Fibroblast of upper back skin (primary cell): ENCODE measurements at places on chromosomes 16 and 17.

DNA sequence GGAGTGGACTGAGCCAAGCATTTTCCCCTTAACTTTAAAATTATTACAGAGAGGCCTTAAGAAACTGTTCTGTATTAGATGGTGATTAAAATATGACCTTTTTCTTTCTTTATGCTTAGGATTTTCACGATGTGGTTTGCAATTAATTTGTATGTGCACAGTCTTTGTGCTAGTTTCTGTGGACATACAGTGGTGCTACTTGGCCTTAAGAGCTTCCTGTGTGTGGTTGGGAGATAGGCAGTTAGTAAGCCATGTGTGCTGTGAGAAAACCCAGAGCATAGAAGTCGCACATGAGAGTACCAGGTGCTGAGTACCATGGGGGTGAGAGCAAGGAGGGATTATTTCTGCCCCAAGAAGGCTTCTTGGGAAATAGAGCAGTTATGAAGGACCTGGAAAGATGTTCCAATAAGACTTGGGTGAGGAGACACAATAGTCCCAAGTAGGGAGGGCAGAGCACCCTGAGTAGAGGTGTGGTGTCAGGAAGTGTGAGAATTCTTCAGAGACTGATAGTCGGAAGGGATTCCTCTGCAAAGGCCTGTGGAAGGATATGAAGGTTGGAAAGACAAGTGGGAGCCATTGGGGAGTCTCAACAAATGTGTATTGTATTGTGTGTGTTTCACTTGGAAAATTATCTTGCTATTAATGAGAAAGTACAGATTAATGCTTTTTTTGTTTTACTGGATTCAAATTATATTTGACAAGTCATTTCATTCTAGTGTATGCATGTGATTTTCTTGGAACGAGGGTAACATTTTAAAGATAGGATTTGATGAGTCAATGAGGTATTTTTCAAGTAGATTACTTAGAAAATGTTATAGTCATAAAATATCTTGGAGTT lies 239.9 kb downstream of the PRKCA start:
- peak; percentile 71 for DNase-seq

DNA sequence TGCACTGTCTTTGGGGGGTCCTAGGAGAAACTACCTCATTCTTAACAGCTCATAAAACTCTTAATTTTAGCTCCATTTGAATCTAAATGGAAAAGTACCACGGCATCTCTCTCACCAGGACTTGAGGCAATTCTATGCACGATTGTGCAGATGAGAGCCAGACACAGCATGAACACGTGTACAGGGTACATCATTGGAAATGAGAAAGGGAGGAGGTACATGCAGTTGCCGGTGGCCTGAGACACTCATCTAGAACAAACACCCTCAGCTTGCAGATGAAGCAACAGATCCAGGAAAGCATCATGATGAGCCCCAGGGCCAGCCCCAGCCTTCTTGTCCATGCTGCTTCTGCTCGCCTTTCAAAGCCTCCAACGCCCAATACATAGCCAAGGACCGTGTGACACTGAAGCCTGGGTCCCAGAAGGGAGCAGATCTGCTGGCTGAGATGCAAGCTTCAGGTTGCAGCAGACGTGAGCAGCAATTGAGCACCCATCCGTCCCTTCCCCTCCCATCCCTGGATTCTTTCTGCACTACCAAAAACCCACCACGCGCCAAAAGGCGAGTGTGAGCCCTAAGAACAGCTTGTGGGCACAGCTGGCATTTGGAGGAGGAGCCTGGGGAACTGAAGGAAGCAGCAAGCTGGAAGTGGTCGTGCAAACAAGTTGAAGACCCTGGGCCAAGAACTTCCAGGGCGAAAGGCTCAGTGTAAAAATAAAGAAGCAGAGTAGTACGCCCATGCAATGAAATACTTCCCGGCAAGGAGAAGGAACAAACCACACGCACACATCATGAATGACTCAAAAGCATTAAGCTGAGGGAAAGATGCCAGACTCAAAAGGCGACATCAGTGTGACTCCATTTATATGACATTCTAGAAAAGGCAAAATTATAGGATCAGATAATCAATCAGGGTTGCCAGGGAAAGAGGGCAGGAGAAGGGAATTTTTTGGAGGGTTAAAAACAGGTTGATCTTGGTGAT lies 7.3 kb upstream of the RCVRN start:
- DNase-seq: peak; percentile 45

DNA sequence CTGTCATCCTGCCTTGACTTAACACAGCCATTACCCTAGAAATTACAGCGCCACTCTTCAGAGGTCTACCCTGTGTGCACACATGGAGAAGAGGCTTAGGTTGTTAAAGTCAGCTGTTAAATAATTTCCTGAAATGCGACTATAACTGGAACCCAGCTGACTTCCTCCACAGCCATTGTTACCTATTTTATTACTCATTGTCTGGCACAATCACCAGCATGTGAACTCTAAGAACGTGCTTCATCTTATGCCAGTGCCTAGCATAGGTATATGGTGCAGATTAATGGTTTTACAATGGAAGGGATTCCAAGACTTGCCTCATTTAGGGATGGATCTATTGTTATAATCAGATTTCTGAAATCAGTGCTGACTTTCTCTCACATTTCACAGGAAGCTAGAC lies 11.9 kb downstream of the RDM1 start:
- no peak for DNase-seq

DNA sequence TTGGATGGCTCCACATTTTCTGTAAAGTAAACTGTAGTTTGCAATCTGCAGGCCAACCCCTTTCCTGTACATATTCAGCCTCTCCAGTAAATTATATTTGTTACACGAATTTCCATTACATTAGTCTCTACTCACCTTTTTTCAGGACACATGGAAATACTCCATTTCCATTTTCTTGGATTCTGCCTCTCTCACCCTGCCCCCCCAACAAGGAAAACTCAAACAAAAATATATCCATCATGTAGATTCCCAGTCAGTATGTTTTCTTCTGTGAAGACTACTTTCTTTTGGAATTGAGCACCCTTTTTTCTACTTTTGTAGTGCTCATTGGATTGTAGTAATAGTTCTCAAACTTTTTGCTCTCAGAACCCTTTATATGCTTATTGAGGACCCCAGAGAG lies 2.9 kb downstream of the PPM1D start:
- DNase-seq: no peak

GRCh38 chr17:560432-560873 lies 154.2 kb downstream of the VPS53 start:
- DNase-seq: peak; percentile 50

DNA sequence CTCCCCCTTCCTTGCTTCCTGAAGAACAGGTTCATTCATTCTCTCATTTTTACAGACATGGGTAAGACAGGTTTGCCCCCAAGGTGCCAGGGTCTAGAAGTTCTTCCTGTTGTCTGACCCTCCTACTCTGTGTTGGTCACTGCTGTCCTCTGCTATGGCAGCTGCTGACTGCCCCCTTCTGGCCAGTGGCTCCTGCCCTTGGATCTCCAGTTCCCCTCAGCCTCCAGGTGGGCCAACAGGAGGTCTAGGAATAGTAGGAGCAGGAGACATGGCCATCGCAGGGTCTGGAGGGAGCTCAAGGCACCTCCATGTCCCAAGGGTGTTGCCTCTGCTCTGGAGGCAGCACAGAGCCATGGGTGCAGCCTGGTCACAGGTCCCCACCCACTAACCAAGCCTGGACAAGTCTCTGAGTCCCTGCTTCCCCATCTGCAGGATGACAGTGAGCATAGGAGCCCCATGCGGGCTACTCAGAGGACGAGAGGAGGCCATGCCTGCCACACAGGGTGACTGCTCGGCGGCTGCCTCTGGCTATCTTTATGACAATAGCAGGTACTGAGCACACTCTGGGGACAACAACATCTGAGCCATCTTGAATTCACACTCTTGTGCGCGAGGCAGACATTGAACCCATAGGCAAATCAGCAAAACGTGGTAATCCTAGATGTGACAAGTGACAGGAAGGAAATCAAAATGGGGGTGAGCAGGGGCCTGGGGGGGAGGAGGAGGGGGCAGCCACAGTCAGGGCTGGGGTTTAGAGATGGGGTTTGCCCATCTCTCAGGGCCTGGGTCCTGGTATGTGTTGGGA lies 27.0 kb upstream of the NXPH3 start:
- DNase-seq: peak; percentile 34

GRCh38 chr16:61791464-61791863 lies 244.8 kb downstream of the CDH8 start:
- peak; percentile 40 for DNase-seq

GRCh38 chr16:67170949-67171649 lies 761 bp downstream of the NOL3 start:
- DNase-seq: no peak

- DNase-seq: peak; percentile 62
These were observed 898 bp downstream of the TERF2IP start for GRCh38 chr16:75648265-75649076.

DNA sequence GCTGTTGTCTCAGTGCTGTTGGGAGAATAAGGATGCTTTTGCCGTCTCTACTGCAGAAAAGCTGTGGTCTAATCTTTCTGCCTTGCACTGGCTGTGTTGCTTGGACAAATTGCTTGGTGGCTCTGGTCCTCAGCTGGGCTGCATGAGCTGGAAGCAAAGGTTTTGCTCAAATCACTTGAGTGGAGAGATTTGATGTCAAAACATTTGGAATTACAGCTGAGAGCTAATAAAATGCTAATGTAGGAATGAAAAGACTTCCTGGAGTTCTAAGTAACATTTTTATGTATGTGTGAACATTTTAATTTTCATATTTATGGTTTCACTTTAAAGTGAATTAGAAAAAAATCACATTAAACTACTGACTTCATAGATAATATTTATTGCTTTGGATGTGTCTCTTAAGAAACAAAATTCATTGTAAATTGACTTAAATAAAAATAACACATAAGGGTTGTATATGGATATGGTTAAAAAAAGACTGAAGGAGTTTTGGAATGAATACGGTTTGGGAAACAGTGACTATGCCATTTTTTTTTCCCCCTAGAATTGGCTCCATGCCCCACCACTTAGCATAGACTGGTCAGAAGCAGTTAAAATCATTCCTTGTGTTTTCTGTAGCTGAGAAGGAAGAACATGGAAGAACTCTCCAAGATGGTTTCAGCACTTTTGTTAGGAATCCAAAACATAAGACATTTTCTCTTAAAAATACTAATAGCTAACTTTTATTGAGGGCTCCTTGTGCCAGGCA lies 39.2 kb upstream of the FAM20A start:
- peak; percentile 48 for DNase-seq

GRCh38 chr17:66277191-66277590 lies 25.2 kb upstream of the PRKCA start:
- no peak for DNase-seq

- DNase-seq: no peak
These were observed 50.7 kb upstream of the ARHGAP44 start for GRCh38 chr17:12738624-12739023.
